ENCODE measurements at places on chromosomes 12 and 14. TPM values are rescaled to one million over a fixed set of nuclear protein-coding genes. Genes with fewer than 3 reads are reported as not detected.

The SMCO2 gene
- total RNA-seq: not detected

The MIPOL1 gene
- 5.5 TPM for total RNA-seq

The ALX1 gene
- not detected for total RNA-seq

The RNASE2 gene
- total RNA-seq: not detected

The MANSC1 gene
- total RNA-seq: 46.5 TPM

The CYP46A1 gene
- total RNA-seq: 0.22 TPM

The ADAMTS20 gene
- not detected for total RNA-seq

The CELA1 gene
- not detected for total RNA-seq

The HOXC12 gene
- total RNA-seq: not detected

The STAC3 gene
- 4.3 TPM for total RNA-seq

The CIT gene
- total RNA-seq: 20.5 TPM

The PTPRQ gene
- total RNA-seq: 0.16 TPM

The CPNE8 gene
- total RNA-seq: 23.4 TPM

The DMAC2L gene
- 21.5 TPM for total RNA-seq

The STXBP6 gene
- total RNA-seq: 19.8 TPM

The INSM2 gene
- not detected for total RNA-seq

The KRT71 gene
- total RNA-seq: not detected

The SIX1 gene
- total RNA-seq: not detected

The CMTM5 gene
- total RNA-seq: 3.5 TPM

DNA sequence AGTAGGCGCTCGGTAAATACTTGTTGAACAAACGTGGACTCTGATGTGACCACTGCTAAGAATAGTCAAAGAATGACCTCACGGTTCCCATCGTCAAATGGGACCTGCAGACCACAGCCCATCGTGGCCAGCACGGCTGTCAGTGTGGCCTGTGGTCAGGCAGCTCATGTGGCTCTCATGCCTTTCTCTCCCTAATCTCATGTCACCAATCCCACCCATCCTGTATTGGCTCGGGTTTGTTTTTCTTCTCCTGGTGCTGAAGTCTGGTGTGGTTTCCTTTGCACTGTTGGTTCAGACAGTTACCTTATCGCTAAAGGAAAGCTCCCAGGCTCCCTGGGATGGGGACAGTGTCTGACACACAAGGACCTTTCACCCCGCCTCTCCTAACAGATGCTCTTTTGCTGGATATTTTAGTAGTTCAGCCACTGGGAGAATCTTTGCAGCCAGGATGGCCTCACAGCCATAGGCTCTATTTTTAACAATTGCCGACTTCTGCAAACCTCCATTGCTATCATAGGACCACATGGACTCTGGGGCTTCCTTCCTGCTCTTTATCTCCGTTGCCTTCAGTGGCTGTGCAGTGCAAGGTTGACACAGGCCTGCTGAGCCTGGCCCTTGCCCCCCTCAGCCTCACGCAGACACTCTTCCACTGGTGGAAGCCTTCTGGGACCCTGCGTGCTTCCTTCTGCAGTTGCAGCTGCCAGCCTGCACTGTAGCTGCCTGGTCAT, 293.1 kb upstream of the FKBP4 start:
- DNase-seq: no peak

DNA sequence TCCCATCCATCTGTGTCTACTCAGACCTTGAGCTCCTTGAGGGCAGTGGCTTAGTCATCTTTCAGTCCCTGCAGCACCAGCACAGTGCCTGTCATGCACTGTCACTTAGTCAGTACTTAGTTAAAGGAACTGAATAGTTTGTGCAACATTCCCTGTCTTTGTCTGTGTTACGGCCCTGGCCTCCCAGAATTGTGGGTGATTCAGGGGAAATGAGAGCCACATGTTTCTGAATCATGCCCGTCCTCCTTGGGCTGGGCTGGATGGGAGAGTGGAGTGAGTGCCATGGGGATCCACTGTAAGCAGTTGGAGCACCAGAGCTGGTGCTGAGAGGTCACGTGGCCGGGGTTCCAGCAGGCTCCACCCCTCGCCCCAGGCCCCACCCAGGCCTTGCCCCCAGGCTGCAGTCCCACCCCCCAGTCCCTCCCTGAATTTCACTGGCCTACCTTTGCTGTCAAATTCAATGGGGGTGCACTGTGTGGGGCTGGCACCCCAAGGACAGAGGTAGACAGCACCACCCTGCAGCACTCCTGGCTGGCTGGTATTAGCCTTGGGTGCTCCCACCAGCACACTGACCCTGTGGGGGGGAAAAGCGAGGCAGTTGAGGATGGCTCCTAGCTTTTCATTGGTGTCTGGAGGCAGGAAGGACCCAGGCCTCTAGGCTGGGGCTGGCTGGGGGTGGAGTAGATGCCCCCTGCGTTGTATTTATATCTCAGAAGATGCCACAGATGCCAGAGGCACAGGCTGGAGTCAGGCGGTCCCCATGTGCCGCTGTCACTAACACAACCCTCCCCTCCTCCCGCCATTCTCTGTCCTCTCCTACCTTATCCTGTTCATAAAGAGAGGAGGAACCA, 7.5 kb downstream of the ITGA5 start:
- DNase-seq: peak; percentile 76

- DNase-seq: no peak
Measured at GRCh38 chr14:56844406-56845002, 34.2 kb upstream of the OTX2 start.

GRCh38 chr12:116744766-116745165, 6.7 kb downstream of the RNFT2 start:
- no peak for DNase-seq

DNA sequence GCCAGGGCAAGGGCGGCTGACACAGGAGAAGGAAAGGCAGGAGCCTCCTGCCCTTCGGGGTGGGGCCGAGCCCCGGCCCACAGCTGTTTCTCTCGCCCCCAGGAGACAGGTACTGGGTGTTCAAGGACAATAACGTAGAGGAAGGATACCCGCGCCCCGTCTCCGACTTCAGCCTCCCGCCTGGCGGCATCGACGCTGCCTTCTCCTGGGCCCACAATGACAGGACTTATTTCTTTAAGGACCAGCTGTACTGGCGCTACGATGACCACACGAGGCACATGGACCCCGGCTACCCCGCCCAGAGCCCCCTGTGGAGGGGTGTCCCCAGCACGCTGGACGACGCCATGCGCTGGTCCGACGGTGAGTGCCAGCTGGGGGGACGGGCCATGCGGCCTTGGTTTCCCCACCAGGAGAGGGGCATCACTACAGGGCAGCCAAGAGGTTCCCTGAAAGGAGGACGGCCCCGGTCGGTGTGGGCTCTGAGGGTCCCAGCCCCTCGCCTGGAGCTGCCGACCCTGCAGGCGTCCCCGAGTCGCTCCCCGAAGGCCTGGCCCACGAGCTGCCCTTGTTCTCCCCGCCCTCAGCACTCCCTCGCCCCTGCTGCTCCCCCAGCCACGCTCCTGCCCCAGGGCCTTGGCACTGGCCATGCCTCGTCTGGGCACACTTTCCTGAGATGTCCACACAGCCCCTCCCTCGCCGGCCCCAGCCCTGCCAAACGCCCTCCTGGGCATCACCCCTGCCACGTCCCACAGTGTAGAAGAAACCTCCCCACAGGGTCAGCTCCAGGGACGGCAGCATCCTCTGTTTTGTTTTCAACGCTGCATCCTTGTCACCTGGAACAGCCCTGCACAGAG, 21.7 kb downstream of the MMP17 start:
- DNase-seq: no peak

DNA sequence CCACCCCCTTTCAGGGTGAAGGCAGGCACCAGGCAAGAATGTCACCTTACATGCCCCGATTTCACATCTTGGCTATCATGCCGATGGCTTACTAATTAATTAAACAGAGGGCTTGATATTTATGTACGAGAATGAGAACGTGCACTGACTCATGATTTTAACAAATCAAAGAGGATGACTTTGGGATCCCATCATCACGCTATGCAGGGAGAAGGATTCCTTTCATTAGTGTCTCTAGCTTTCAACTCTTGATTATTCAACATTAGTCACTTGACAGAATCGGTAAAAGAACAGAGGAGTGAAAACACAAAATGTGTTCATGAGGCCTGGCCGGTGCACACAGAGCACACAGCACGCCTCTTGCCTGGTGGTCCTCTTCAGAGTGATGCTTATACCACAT, 80.6 kb downstream of the PRKAB1 start:
- no peak for DNase-seq

- DNase-seq: no peak
Measured at GRCh38 chr14:30058401-30058800, 130.8 kb upstream of the PRKD1 start.

GRCh38 chr14:65937079-65937959, 524.8 kb downstream of the FUT8 start:
- DNase-seq: no peak

DNA sequence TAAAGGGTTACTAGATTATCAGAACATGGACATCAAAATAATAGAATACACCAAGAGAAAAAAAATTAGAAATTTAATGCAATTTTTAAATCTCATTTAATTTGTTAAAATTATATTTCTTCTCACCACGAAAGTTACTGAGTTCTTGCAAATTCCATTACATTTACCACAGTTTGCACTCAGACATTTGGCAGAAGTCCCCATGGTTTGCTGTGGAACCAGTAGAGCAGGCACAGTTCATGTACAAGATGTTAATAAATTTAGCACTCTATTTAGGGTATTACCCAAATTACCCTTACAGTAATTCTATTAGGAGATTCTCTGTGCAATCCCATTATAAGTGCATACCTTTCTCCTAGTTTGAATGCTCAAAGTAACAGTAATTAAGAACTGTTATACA, 9.7 kb downstream of the SCN8A start:
- no peak for DNase-seq

DNA sequence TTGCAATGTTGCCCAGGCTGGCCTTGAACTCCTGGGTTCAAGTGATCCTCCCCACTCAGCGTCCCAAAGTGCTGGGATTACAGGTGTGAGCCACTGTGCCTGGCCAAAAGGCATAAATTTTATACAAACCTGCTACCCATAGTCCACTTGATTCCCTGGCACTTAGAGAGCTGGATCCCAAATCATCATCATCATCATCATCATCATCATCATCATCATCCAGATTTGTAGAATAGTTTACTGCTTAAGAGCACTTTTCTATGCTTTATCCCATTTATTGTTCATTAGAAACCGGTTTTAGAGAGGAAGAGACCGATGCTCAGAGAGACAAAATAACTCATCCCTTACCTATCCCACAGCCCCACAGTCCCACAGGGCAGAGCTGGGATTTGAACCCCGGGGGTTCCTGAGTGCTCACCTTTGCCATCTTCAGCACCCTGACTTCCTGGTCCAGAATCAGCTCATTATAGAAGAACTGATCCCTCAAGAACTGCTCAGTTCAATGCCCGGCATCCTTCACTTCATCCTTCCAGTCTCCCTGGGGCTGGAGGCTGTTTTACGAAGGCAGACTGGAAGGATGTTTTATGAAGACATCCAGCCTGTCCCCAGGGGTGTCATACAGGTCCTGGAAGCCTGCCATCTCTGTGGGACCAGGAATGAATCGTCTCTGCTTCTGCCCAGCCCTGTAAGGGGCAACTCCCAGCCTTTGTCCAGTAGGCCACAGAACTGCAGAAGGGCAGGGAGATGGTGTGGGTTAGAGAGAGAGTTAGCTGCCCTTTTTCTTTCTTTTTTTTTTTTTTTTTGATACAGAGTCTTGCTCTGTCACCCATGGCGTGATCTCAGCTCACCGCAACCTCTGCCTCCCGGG, 20.2 kb upstream of the OASL start:
- no peak for DNase-seq

GRCh38 chr14:104894331-104895206, 29.5 kb downstream of the CEP170B start:
- DNase-seq: no peak

DNA sequence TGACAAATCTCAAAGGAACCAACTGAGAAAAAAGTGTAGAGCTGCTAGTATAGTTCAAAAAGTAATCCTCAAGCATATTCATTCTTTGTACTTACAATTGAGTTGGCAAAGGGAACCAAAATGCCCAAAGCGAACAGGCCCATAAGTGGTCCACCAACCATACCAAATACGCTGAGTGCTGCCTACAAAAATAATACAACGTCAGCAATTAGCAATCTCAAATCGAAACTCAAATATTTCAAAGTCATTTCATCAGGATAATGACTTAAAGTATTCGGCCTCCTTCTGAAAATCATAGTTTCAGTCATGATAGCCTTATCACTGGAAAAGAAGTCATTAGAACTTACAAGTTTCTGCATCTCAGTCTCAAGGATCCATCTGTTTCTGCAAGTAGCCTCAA, 42.0 kb downstream of the SLC5A8 start:
- DNase-seq: no peak

- DNase-seq: no peak
Measured at GRCh38 chr12:15682826-15683225, 106.4 kb downstream of the EPS8 start.

- no peak for DNase-seq
Measured at GRCh38 chr12:13223941-13224340, 27.4 kb downstream of the EMP1 start.

GRCh38 chr12:15052691-15053090, 79.8 kb downstream of the PDE6H start:
- DNase-seq: no peak

DNA sequence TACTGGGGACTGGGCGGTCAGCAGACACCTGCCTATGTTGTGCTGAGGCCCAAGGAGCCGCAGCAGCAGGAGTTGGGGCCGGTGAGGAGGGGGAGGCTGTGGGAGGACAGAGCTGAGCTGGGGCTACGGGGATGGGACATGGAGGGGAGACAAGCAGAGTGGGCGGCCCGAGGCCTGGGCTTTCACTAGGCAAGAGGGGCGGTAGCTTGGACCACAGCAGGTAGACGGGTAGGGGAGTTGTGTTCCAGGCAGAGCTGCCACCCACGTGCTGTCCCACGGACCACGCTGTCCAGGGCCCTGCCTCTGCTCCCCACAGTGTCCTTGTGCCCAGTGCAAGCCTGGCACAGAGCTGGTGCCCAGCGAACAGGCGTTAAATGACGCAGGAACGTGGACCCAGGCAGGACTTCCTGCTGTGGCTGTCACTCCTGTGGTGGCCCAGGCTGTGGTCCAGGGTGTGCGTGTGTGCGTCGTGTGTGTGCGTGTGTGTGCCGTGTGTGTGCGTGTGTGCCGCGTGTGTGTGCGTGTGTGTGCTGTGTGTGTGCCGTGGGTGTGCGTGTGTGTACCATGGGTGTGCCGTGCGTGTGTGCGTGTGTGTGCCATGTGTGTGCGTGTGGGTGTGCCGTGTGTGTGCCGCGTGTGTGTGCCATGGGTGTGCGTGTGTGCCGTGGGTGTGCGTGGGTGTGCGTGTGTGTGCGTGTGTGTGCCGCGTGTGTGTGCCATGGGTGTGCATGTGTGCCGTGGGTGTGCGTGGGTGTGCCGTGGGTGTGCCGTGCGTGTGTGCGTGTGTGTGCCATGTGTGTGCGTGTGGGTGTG, 6.8 kb downstream of the CEP170B start:
- DNase-seq: no peak

DNA sequence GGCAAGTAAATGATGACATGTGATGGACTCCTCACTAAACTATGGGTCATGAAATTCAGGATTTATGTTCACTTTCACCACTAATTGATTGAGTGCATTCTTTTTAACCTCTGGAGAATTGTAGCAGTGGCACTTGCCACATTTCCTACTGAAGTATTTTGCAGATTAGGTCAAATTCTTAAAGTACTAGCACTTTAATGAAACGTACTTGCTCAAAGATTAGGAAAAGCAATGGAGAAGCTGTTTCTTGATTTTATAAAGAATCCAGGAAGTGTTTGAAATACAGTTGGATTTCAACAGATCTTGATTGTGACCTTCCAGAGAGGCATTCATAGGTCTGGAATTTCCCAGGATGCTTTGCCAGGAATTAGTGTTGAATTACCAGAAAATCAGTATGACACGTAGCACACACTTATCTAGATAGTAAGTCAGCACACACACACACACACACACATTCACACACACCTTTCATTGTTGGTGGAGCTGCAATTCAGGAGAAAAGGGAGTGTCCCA, 162.6 kb downstream of the MYRFL start:
- peak; percentile 83 for DNase-seq

- DNase-seq: no peak
Measured at GRCh38 chr12:69553628-69554248, 31.5 kb upstream of the CCT2 start.

Data from mucosa of descending colon (tissue), 3 donors.